ENCODE measurements at places on chromosomes 1 and 21.

GRCh38 chr1:204754821-204755220 is 69.3 kb upstream of the LRRN2 start:
- H3K4me1 ChIP-seq = no peaks in the 10 kb centered on the region
- no peak for DNase-seq
- H3K27ac ChIP-seq = no peak overlapping the region
- H3K4me3 ChIP-seq = no peak overlapping the region

- no peaks in the 10 kb centered on the region for H3K27me3 ChIP-seq
- H3K36me3 ChIP-seq = peaks cover 2% of the 10 kb centered on the region
- DNase-seq = no peak
- H3K4me1 ChIP-seq = no peaks in the 10 kb centered on the region
- H3K27ac ChIP-seq = no peak overlapping the region
- no peak overlapping the region for H3K4me3 ChIP-seq
Measured at GRCh38 chr1:23514111-23514679, 16.8 kb downstream of the E2F2 start.

GRCh38 chr1:64396817-64397216 is 73.1 kb upstream of the CACHD1 start:
- no peaks in the 10 kb centered on the region for H3K4me1 ChIP-seq
- no peak for DNase-seq
- H3K4me3 ChIP-seq = no peak overlapping the region
- no peak overlapping the region for H3K27ac ChIP-seq
- no peaks in the 10 kb centered on the region for H3K36me3 ChIP-seq

GRCh38 chr1:6225651-6226050 is 10.1 kb downstream of the ICMT start:
- H3K4me1 ChIP-seq = no peaks in the 10 kb centered on the region
- H3K36me3 ChIP-seq = peaks cover 23% of the 10 kb centered on the region
- H3K4me3 ChIP-seq = no peak overlapping the region
- no peaks in the 10 kb centered on the region for H3K27me3 ChIP-seq

DNA sequence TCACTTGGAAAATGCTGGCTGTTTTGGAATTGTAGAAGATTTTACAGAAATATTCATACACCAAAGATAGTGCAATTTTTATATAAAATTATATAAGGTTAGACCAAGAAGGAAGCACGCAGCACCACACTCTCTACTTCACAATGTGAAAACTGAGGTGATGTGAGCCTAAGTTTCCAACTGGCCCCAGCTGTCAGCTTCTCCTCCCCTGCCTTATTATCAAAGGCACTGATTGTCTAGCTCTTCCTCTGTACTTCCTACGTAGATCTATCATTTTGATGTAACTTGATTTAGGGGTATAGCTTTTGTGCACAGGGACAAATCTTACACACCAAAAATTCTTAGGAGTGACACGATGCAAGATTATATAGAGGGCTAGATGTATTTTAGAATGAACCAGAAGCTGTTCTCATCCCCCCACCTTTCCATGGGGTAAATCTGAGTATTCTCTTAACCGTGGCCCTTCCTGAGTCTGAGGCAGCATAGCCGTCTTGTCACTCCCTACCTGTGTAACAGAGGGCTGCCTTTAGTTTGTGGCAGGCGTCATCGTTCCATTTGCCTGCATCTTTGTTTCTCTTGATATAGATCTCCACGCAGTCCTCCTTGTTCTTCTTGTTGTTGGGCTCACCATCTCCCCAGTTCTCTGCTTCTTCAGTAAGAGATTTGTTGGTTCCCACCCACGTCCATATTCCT is 3.4 kb downstream of the SELL start:
- no peak overlapping the region for H3K4me3 ChIP-seq
- no peaks in the 10 kb centered on the region for H3K4me1 ChIP-seq
- no peak for DNase-seq
- no peaks in the 10 kb centered on the region for H3K36me3 ChIP-seq
- no peak overlapping the region for H3K27ac ChIP-seq

DNA sequence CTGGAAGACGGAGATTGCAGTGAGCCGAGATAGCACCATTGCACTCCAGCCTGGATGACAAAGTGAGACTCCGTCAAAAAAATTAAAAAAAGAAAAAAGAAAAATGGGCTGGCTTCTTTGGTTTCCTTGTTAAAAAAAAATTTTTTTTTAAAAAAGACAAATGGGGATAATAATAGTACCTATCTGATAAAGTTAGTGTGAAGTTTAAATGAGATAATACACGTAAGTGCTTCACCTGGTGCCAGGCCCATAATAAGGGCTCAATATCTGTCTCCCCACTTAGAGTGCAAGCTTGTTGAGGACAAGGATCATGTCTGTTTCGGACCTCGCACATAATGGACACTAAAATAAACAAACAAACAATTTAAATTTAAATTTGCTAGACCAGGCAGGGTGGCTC is 30.0 kb upstream of the HTR1D start:
- DNase-seq = no peak
- no peak overlapping the region for H3K4me3 ChIP-seq
- no peaks in the 10 kb centered on the region for H3K4me1 ChIP-seq
- no peak overlapping the region for H3K27ac ChIP-seq

- peaks cover 3% of the 10 kb centered on the region for H3K4me1 ChIP-seq
- no peaks in the 10 kb centered on the region for H3K36me3 ChIP-seq
- H3K4me3 ChIP-seq = no peak overlapping the region
- H3K27me3 ChIP-seq = peaks cover 7% of the 10 kb centered on the region
Measured at GRCh38 chr1:154758346-154758745, 111.7 kb downstream of the KCNN3 start.

DNA sequence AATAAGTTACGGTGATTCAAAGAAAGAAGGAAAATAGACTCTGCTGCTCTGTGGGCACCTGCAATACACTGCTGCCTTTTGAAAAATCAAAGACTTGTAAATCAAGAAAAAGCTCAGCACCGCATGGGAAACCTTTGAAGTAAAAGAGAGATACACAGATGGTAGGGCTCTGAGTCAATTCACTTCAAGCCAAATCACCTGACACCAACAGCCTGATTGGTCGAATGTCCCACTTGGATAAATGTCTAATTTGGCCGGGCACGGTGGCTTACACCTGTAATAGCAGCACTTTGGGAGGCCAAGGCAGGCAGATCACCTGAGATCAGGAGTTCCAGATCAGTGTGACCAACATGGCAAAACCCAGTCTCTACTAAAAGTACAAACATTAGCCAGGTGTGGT is 19.2 kb upstream of the RCAN3 start:
- DNase-seq = no peak
- no peak overlapping the region for H3K4me3 ChIP-seq
- H3K27ac ChIP-seq = no peak overlapping the region
- H3K27me3 ChIP-seq = no peaks in the 10 kb centered on the region
- no peaks in the 10 kb centered on the region for H3K36me3 ChIP-seq
- H3K4me1 ChIP-seq = no peaks in the 10 kb centered on the region

GRCh38 chr1:56185493-56185892 is 393.9 kb downstream of the PLPP3 start:
- H3K27me3 ChIP-seq = no peaks in the 10 kb centered on the region
- H3K27ac ChIP-seq = no peak overlapping the region
- H3K36me3 ChIP-seq = no peaks in the 10 kb centered on the region
- no peak overlapping the region for H3K4me3 ChIP-seq

DNA sequence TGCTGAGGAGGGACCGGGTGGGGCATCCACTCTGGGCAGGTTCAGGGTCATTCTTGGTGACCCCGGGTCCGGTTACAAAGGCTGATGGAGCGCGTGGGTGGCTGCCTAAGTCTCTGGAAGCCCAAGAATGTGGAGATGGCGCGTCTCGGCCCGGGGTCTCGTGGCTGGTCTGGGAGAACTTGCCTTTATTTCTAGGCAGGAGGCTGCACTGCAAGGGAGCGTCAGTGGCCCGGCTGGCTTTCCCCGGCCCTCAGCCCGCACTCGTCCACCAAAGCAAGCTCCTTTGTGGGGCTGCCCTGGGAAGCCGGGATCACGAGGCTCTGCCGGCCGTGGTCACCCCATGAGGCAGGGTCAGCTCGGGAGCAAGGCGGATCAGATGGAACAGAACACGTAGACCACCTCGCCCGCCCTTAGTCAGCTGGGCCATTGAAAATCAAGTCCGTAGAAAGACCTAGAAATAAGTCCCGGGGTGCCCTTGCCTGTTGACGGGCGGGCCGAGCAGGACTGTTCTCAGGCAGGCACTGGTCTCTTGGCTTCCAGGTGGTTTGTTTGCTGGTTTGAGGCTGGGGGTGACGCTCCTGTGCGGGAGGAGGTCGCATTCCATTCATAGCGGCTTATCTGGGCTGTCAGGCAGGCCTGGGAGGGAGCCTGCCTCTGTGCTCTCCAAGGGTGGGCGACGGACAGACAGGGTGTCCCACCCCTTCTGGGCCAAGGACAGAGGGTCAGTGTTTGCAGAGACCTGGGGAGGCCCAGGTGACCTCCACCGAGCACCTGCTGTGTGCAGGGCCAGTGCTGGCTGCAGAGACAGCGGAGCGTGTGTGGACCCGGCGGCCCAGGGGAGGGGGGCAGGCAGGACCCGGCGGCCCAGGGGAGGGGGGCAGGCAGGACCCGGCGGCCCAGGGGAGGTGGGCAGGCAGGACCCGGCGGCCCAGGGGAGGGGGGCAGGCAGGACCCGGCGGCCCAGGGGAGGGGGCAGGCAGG is 25.8 kb downstream of the COL18A1 start:
- H3K27ac ChIP-seq = no peak overlapping the region
- H3K36me3 ChIP-seq = no peaks in the 10 kb centered on the region
- peaks cover 29% of the 10 kb centered on the region for H3K4me1 ChIP-seq
- no peak for DNase-seq
- H3K27me3 ChIP-seq = no peaks in the 10 kb centered on the region

DNA sequence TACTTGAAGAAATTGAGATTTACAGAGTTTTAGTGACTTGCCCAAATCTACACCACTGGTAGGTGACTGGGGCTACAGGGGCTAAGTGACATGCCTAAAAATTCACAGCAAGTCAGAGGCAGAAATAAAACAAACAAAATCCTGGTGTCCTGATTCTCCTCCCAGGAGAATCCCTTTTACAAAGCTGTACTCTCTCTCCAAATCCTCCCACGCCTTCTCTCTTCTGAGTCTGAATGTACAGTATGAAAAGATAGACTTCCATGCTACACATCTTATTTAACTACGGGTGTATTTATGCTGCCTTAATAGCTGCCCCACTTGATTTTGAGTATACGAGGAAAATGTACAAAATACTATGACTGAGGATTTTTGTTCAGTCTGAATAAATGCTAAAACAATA is 65.4 kb downstream of the SGIP1 start:
- no peak overlapping the region for H3K27ac ChIP-seq
- no peak for DNase-seq
- H3K4me1 ChIP-seq = peaks cover 11% of the 10 kb centered on the region
- no peak overlapping the region for H3K4me3 ChIP-seq
- peaks cover 3% of the 10 kb centered on the region for H3K36me3 ChIP-seq
- H3K27me3 ChIP-seq = no peaks in the 10 kb centered on the region

DNA sequence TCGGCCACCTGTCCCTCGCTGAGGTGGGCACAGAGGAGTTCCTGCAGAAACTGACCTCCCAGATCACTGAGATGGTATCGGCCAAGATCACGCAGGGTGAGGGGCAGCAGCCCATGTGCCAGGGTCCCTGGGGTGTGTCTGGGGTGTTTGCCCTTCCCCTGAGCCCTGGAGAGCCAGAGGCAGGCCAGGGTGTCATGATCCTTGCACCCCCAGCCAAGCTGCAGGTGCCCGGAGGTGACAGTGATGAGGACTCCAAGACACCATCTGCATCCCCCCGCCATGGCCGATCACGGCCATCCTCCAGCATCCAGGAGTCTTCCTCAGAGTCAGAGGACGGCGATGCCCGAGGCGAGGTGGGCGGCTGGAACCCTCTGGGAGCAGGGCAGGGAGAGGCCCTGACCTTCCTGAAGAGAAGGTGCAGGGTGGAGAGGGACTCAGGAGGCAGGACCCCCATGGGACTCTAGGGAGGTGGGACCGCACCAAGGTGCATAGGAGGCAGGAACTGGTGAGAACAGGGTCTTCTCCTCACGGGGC is 69.5 kb downstream of the TRIM11 start:
- DNase-seq = no peak
- H3K36me3 ChIP-seq = no peaks in the 10 kb centered on the region
- no peak overlapping the region for H3K4me3 ChIP-seq
- no peaks in the 10 kb centered on the region for H3K27me3 ChIP-seq
- H3K4me1 ChIP-seq = no peaks in the 10 kb centered on the region
- no peak overlapping the region for H3K27ac ChIP-seq

- H3K36me3 ChIP-seq = peaks cover 13% of the 10 kb centered on the region
- DNase-seq = no peak
- no peaks in the 10 kb centered on the region for H3K27me3 ChIP-seq
- no peak overlapping the region for H3K27ac ChIP-seq
- H3K4me1 ChIP-seq = peaks cover 16% of the 10 kb centered on the region
Measured at GRCh38 chr21:39390212-39390765, 41.4 kb upstream of the HMGN1 start.

DNA sequence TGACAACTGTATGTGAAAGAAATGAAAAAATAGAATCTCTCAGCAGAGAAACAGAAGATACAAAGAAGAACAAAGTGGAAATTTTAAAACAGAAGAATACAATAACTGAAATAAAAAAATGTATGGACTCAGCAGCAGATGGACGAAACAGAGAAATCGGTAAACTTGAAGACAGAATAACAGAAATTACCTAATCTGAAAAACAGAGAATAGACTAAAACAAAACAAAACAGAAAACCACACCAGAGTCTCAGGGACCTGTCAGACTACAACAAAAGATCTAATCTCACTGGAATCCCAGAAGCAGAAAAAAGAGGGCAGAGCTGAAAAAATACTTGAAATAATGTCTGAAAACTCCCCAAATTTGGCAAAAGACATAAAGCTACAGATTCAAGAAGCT is 83.0 kb downstream of the ZSWIM5 start:
- H3K4me3 ChIP-seq = no peak overlapping the region
- H3K27me3 ChIP-seq = peaks cover 2% of the 10 kb centered on the region
- no peaks in the 10 kb centered on the region for H3K4me1 ChIP-seq
- H3K36me3 ChIP-seq = no peaks in the 10 kb centered on the region
- no peak for DNase-seq

- H3K36me3 ChIP-seq = no peaks in the 10 kb centered on the region
- no peak overlapping the region for H3K27ac ChIP-seq
- no peak for DNase-seq
- no peak overlapping the region for H3K4me3 ChIP-seq
- H3K4me1 ChIP-seq = no peaks in the 10 kb centered on the region
Measured at GRCh38 chr1:167184081-167184480, 36.6 kb upstream of the POU2F1 start.

DNA sequence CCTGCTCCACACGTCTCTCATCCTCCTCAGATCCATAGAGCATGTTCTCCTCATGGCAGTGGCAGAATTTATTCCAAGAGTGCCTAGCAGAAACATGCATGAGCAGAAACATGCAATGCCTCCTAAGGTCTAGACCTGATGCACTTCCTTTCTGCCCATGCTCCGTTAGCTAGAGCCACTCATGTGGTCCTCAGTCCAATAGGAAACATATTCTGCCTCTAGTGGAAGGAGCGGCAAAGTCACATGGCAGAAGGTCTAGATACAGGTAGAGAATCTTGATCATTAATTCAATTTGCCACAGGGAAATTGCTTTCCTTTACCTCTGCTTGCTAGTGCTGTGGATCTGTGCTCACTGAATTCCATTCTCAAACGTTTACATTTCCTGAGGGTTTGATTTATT is 130.4 kb downstream of the KIF26B start:
- no peaks in the 10 kb centered on the region for H3K36me3 ChIP-seq
- DNase-seq = no peak
- no peaks in the 10 kb centered on the region for H3K4me1 ChIP-seq
- no peak overlapping the region for H3K4me3 ChIP-seq
- no peaks in the 10 kb centered on the region for H3K27me3 ChIP-seq

- no peak overlapping the region for H3K4me3 ChIP-seq
- no peaks in the 10 kb centered on the region for H3K36me3 ChIP-seq
- H3K27ac ChIP-seq = no peak overlapping the region
- no peaks in the 10 kb centered on the region for H3K4me1 ChIP-seq
- DNase-seq = no peak
Measured at GRCh38 chr1:203089651-203090045, 3.8 kb upstream of the MYOG start.
